ENCODE measurements at places on chromosomes 5 and 9. TPM values are rescaled to one million over a fixed set of nuclear protein-coding genes. Genes with fewer than 3 reads are reported as not detected.

GRCh38 chr5:59126708-59127573 lies 544.1 kb downstream of the RAB3C start:
- DNase-seq, result peak; percentile 7

The PCSK5 gene
- total RNA-seq, result 0.22 TPM

- DNase-seq, result no peak
Observed at GRCh38 chr5:56251440-56251839, 18.3 kb upstream of the ANKRD55 start.

DNA sequence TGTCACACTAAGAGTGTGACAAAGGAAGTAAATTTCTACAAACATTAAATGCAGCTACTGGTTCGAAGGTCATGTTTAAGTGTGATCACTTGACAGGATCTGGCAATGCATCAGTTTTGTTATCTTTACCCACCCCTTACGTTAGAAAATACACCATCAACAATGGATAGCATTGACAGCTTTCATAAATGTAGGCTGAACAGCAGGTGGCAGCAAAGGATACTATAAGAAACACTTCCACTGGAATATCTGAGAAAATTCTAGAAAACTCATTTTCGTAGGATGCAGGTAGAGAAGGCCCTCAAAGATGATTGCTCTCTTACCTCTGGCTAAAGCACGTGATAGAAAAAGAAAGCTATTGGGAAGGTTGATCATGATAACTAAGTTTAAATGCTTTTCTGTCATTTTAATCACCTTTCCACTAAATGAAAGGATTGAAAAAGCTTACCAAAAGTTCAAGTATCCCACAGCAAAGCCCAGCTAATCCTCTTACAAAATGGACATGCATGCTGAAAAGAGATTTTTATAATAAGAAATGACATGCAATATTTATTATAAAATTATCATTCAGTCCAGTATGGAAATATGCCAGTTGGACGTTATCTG lies 292.5 kb downstream of the PARP8 start:
- peak; percentile 39 for DNase-seq

GRCh38 chr5:179294891-179295777 lies 50.1 kb downstream of the ADAMTS2 start:
- DNase-seq, result peak; percentile 61

The OSTF1 gene
- 66.4 TPM for total RNA-seq

- no peak for DNase-seq
Observed at GRCh38 chr5:124410539-124411488, 335.6 kb downstream of the ZNF608 start.

GRCh38 chr9:127999461-127999860 lies 18.7 kb upstream of the EEIG1 start:
- no peak for DNase-seq

- no peak for DNase-seq
Observed at GRCh38 chr9:127313042-127313560, 48.5 kb downstream of the GARNL3 start.

All from HFFc6 (cell line).